Activated T-cell treated with anti-CD3 and anti-CD28 coated beads for 4 hours (primary cell): ENCODE measurements at places on chromosomes 13 and 19.

DNA sequence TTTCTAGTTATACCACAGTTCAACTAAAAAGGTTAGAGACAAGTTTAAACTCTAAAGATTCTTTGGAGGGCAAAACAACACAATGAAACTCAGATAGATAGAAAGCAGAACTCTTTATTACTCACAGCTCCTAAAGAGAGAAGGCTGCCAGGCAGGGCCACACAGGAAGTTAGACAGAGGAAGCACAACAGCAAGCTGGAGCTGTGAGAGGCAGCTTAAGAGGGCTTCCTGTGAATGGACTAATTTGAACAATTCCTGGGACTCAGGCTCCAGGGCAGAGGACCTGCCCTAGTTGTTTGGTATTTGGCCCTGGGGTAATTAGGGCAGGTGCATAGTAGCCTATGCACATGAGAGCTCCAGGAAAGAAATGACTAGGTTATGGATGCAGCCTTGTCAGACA lies 803.6 kb downstream of the DIAPH3 start:
- DNase-seq, result no peak

GRCh38 chr19:1455336-1456120 lies 5.6 kb downstream of the APC2 start:
- DNase-seq, result no peak

DNA sequence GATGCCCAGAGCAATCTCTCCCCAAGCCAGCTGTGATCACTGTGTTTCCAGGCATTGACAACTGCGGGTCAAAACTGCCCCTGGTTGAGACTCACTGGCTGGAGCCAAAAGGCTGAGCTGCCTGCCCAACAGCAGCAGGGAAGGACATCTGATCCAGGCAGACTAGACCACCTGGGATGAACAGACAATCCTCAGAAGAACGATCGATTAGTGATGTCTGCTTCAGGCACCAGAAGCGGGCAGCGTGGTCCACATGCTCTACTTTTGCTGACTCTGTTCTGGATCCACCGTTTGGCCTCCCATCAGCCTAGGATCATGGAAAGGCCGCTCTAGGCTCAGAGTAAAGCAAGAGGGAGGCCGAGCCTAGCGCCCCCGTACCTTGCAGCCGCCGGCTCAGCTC lies 9.9 kb upstream of the GP6 start:
- no peak for DNase-seq

DNA sequence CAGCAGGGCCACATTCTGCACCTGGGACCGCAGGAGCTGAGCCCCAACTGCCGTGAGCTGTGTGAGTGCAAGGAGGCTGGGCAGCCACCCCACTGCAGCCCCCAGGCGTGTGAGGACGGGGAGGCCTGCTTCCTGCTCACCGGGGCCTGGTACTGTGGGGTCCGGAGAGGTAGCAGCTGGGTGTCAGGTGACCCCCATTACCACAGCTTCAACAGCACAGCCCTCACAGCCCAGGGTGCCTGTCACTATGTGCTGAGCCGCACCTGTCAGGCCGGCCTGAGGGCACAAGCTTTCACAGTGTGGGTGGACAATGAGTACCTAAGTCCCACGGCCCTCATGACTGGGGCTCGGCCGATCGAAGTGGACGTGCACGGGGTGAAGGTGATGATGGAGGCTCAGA lies 35.8 kb upstream of the FXYD3 start:
- DNase-seq, result no peak

- no peak for DNase-seq
Observed at GRCh38 chr13:33349986-33350826, 64.7 kb upstream of the STARD13 start.

DNA sequence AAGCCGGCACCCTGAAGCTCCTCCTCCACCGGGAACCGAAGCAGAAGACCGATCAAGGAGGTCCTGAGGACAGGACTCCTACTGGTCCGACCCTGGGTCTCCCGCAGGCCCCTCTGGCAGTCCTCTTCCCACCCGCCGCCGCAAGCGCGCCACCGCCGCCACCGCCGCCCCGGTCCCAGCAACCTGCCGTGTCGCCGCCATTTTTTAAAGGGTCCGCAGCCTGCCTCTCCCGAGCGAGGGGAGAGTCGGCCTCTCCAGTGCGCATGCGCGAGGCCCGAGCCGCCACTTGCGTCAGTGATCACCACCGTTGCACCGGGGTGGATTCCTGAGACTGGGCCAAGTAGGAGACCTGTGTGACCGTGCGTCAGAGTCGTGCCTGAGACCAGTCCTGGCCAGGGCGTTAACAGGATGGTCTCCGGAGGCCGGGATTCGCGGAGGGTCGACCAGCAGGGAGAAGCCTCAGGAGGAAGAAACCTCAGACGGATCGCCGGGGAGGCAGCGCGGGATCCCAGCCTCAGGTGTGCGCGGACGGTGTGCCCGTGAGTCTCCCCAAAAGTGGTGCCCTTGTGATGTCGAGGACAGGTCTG lies 51.6 kb downstream of the ZNF146 start:
- DNase-seq, result no peak

DNA sequence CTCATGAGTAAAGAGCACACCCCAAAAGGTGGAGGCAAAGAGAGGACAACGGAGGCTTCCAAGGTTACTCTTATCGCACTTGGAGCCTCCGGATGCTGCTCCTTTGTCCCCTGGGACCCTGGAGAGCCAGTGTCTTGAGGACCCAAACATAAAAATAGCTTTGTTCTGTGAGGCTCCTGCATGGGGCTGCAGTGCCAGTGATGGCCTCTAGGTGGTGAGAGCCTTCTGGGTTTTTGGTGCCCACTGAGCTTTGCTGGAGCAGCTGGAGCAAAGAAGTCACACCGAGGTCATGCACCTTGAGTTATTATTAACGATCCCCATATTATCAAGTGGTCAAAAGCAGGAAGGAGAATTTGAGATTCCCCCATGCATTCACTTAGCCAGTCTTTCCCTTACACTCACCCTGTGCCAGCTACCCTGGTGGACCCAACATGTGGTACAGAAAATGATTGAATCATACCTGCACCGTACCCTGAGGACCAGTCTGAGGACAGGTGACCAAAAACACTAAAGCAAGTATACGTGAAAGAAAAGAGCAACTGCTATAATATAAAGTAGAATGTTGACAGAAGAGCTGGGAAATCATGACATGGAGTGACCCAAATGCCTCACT lies 41.5 kb downstream of the ZNF682 start:
- no peak for DNase-seq

GRCh38 chr19:3494559-3494958 lies 5.9 kb downstream of the DOHH start:
- no peak for DNase-seq

- DNase-seq, result no peak
Observed at GRCh38 chr13:97493456-97493855, 59.5 kb downstream of the RAP2A start.

- DNase-seq, result no peak
Observed at GRCh38 chr19:3111586-3112247, 17.6 kb downstream of the GNA11 start.

- DNase-seq, result no peak
Observed at GRCh38 chr13:75771226-75771625, 135.1 kb downstream of the LMO7 start.

DNA sequence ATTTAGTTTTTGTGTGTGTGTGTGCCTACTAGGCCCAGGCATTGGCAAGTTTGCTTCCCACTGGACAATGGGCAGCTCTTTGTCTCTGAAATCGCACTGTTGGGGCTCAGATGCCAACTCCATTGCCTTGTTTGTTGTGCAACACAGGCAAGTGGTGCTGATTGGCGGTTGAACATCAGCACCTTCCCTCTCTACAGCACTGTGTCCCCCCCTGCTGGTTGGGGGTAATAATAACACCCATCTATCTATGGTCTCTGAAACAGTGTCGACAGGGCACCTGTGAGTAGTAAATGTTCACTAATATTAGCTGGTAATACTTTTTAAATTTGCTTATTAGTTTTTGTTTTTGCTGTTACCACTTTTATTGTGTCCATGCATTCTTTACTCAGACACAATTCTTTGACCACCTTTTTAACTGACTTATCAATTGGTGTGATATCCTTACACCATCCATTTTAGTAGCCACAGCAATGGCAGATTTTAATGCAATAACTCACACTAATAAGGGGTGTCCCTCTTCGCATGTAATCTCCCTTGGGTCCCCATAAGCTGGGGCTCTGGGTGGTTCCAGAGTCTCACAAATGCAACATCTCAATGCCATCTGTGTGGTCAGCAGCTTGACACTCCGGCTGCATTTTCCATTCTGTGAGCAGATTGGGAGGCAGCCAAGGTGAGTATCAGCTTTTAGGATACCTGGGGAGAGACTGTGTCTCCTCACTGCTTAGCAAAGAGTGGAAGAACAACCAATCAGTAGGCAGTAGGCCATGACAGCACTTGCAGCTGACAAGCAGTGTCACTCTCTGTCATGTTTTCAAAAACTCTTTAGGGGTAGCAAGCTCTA lies 47.7 kb upstream of the UQCRFS1 start:
- no peak for DNase-seq

DNA sequence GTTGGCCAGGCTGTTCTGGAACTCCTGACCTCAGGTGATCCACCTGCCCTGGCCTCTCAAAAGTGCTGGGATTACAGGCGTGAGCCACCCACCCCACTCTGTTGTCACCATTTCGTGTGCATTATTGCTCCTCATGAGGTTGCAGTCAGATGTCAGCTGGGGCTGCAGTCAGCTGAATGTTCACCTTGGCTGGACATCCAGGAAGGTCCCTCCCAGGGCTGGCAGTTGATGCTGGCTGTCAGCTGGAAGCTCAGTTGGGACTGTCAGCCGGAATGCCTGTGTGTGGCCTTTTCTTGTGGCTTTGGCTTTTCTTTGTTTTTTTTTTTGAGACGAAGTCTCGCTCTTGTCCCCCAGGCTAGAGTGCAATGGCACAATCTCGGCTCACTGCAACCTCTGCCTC lies 6.6 kb downstream of the MEGF8 start:
- DNase-seq, result no peak

DNA sequence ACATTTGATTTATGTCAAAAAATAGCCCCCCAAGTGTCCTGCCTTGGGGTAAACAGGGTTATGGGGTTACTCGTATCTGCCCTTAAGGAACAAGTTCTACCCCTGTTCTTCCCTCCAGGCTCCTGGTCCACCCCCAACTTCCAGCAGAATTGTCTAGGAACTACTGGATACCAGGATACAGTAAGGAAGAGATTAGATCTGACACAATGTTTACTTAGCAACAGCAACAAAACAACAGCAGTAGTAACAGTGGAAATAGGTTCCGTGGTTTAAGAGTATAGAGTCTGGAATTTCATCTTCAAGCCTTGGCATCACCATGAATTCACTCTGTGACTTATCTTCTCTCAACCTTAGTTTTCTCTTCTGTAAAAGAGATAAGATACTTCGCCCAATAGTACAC lies 1.7 kb upstream of the FAM98C start:
- DNase-seq, result no peak

DNA sequence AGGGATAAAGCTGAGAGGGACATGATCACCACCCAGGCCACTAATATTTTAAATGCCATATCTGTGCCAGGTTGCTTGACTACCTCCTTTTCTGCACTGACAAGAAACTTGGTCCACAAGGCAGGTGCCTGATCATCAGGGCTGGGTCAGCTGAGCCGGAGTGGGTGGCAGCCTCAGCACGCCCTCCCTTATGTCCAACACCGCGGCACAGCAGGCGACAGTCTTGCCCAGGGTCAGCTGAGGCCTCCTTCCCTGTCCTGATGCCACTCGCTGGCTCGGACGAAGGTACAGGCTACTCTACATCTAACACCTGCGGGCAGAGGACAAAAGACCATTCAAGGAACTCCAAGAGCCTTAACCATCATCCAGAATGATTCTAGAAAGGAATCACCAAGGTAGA lies 16.9 kb downstream of the ZC3H4 start:
- no peak for DNase-seq

- DNase-seq, result no peak
Observed at GRCh38 chr19:35779033-35779432, 3.7 kb downstream of the ARHGAP33 start.

- no peak for DNase-seq
Observed at GRCh38 chr13:109275852-109276251, 510.5 kb downstream of the IRS2 start.

DNA sequence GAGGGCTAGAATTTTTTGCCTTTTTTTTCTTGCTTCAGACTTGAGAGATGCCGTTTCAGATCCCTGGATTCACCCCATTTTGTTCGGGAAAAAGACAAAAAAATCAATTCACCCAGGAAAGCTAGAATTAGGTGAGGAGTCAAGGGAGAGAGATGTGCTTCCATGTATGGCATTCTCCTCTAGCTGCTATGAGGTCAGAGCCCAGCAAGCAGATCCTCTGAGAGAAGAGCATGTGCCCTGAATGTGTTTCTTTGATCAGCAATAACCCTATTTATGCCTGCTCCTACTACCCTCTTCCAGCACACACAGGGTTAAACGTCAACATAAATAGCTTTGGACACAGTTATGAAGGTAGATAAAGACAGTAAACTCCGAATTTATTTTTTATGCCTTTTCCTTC lies 53.6 kb downstream of the NDFIP2 start:
- DNase-seq, result no peak

GRCh38 chr19:32675720-32676185 lies at the start of gene RGS9BP:
Gene RGS9BP, plus strand, starts transcription at chr19:32675848. Its CDS starts 416 bp downstream, at chr19:32676264.
- DNase-seq, result peak; percentile 52

DNA sequence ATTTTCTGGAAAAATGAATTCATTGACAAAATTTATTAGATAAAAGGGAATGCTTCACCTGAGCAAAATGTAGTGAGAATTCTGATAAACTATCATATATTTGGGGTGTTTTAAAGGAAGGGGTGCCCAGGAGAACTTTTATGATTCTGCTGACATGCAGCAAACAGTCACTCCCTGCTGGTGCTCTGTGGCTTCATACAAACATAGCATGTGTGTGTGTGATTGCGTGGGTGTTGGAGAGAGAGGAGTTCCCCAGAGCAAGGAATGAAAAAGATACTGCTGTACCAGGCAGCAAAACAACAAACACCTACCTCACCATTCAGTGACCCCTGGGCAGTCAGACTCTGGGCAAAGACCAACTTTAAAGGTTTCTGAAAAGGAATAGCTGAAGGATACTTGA lies 546.7 kb downstream of the RFC3 start:
- DNase-seq, result no peak

DNA sequence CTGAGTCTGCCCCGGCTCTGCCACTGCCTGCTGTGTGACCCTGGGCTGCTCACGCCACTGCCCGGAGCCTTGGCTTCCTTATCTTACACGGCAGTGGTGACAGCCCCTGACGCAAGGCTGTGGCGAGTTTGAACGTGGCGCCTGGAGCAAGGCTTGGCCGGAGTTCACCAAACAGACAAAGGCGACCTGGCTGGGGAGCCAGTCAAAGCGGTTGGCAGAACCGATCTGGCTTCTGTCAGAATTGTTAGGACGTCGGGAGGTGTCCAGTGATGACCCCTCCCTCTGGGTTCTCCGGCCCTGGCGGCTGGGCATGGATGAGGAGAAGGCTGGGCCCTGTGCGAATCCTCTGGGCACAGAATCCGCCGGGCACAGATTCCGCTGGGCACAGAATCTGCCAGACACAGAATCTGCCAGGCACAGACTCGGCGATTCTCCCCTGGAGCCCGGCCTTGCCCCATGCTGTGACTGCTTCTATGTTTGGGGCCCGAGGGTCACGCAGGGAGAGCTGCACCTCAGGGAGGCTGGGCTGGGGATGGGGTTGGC lies 11.7 kb upstream of the TMEM255B start:
- no peak for DNase-seq
